ENCODE measurements at places on chromosomes 3 and 15.

GRCh38 chr15:88401996-88402656 lies 65.1 kb downstream of the MRPL46 start:
- no peak for DNase-seq

GRCh38 chr3:66662894-66663293 lies 162.1 kb upstream of the LRIG1 start:
- DNase-seq = no peak

DNA sequence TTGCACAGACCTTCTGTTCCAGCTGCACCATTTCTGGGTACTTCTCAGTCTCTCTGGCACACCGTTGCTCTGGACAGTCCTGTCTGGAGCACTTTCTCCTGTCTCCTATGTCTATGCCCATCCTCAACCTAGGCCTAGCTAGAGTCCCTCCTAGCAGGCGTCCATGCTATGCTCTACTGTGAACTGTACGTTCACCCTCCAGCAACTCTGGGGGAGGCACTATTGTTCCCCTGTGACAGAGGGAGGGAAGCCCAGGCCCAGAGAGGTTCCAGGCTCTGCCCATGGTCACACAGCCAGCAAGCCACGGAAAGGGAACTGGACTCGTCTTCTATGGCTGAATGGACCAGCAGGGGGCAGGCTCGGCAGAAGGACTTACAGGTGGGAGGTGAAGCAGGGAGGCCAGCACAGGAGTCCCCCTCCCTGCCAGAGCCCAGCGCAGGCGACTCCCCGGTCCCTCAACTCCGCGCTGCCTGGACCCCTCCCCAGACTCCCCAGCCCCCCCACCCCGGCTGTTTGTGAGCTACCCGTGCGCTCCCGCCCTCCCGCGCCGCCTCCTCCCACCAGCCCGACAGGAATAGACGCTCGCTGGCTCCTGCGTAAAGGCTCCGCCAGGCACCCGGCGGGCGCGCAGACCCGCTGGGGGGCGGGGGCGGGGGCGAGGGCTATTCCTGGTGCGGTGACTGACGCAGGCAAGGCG lies 1.7 kb upstream of the LINGO1 start:
- DNase-seq = no peak

DNA sequence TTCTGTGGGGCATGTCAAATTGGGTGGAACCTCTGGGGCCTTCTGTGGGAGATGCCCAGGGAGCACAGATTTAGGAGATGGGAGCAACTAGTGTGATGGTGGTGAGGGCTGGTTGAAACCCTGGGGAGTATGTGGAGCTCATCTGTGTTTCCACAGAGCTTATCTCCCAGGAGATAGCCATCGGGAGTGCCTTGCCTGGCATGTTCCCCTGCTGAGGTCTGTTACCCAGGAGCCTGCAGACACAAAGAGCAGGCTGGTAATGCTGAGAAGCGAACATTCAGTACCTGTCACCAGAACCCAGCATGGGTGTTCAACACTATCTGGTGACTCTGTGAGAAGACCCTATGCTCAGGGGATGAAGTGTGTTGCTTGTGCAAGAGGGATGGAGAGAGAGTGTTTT lies 85.0 kb downstream of the CLSTN2 start:
- DNase-seq = no peak

DNA sequence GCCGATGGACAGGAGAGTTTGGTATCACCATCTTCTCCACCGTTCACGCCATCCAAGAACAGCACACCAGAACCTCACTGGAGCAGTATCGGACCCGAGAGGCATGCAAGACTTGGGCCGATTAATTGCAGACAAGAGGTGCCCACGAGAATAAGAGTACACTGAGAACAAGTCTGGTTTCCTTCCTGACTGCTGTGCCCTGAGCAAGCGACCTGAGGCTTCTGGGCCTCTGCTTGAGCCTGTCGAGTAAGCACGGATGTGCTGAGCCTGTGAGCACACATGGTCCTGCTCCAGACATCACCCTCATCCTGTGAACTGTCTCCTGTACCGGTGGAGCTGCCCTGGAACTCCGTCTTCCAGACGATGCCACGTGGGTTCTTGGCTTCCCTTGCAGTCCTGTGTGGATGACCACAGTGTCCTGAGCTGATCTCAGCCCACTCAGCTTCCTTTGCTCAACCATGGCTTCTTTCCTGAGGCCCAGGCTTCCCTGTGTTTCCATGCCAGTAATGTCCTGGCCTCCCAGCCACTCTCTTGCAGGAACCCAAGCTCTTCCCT lies 34.3 kb upstream of the SNRPA1 start:
- DNase-seq = no peak

DNA sequence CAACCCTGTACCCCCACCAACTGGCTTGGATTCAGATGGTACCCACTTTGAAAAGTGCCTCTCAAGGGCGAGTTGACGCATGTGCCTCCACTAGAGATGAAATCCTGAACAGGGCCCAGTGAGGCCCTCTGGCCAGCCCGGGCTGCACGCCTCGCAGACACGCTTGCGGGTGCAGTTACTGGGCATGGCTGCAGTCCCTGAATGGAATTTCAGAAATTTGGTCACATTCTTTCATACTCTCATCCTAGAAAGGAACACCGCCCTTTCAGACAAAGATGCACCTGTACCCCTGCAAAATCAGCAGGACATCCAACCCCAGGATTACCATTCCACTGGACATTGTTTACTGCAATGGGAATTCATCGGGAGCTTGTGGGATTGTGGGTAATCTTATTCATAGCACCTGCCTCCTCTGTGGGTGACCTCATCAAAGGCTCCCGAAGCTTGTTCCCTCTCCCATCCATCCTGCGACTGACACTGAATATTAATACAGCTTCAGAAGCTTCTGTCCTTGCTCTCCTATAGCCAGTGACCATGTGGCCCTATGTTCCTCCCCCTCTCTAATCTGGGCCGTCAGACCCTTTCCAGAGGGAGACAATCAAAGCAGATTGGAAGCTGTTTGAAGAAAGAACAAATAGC lies 42.5 kb upstream of the TPM1 start:
- no peak for DNase-seq

- no peak for DNase-seq
Observed at GRCh38 chr3:179072100-179072438, 460 bp upstream of the ZMAT3 start.

DNA sequence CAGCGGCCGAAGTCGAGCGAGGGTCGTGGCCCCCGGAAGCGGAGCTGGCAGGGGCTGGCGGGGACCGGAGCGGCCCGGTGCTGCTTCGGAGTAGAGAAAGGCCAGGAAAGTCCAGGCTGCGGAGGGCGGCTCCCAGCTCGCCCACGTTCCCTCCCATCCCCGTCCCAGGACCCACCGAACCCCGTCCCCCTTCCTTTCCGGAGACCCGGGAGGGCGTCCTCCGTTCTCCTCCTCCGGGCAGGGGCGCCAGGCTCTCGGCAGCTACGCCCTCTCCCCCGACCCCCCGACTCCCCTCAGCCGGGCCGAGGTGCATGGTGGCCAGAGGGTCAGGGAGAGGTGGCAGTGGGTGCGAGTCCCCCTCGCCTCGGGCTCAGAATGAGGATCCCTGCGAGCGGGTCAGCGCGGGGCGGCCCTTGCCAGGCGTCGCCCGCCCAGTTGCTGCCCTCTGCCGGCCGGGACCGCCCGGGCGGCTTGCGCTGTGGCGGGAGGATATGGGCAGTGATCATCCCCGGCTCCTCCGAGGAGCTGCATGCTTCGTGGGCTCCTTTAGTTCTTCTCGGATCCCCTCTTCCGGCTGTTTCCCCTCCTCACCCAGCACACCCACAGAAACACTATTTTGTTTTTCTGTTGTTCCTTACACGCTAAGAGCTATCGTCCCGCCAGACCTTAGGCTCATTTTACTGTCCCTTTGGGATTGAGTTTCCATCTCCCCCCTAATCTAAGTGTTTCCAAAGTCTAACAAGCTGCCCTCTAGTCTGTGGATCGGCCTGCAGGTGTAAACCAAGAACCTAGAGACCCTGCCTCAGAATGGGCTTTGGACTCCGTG lies 744 bp upstream of the ALDH1A2 start:
- no peak for DNase-seq

DNA sequence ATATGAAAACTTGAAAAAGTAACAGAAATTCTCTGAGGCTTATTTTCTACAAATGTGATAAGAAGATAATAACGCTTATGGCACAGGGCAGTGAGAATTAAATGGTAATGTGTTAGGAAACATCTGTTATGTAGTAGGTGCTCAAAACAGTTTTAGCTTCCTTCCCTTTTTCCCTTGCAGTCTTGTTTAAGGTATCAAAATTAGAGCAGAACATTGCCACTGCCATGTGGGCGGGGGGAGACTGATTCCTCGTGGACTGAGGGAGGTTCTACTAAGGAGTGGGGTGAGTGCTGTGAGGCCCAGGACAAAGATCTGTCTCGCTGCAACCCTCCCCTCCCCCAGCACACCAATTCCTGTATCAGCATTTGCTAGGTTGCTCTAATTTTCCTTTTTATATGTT lies 702.4 kb downstream of the TUSC7 start:
- no peak for DNase-seq

GRCh38 chr3:134471521-134472193 lies 14.1 kb downstream of the ANAPC13 start:
- DNase-seq = no peak

- DNase-seq = no peak
Observed at GRCh38 chr3:102193255-102193654, 241.6 kb upstream of the ZPLD1 start.

GRCh38 chr3:37601832-37602231 lies 259.8 kb upstream of the CTDSPL start:
- no peak for DNase-seq

DNA sequence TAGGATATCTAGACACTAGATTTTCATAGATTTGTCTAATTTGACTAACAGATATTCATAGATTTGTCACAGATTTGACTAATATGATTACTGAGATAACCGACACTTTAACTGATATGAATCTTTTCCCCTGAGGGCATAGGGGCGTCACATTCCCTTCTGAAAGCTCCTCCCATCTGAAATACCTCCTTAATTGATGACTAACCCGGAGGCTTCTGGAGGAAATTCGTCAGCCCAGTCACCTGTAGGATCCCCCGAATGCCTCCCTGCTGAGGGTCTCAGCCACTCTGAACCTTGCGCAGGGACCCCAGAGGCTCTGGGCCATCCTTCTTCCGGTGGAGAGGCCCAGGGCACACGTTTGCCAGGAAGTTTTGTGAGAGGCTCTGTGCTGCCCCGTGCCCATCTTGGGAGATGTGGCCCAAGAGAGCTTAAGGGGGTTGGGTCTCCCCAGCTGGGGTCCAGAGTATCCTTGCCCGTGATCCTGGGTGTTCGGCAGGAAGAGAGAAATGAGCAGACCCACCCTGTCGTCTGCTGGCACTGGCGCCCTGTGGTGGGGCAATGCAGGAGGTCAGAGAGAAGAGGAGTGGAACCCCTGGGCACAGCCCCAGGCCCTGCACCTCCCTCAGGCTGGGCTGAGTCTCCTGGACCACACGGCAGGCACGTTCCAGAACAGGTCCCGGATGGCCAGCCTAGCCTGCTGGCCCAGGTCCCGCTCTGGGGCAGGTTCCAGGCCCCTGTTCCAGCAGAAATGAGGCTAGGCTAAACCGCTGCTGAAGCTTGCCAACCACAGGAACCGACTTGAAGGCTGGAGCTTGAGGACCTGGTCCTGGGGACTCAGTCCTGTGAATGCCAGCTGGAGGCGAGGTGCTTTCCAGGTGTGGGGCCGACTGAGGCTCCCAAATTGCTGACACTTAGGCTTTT lies 1.7 kb downstream of the PLA2G4D start:
- no peak for DNase-seq

GRCh38 chr3:5184499-5184898 lies 3.0 kb upstream of the EDEM1 start:
- no peak for DNase-seq

- no peak for DNase-seq
Observed at GRCh38 chr3:167467848-167468611, 5.8 kb downstream of the SERPINI2 start.

DNA sequence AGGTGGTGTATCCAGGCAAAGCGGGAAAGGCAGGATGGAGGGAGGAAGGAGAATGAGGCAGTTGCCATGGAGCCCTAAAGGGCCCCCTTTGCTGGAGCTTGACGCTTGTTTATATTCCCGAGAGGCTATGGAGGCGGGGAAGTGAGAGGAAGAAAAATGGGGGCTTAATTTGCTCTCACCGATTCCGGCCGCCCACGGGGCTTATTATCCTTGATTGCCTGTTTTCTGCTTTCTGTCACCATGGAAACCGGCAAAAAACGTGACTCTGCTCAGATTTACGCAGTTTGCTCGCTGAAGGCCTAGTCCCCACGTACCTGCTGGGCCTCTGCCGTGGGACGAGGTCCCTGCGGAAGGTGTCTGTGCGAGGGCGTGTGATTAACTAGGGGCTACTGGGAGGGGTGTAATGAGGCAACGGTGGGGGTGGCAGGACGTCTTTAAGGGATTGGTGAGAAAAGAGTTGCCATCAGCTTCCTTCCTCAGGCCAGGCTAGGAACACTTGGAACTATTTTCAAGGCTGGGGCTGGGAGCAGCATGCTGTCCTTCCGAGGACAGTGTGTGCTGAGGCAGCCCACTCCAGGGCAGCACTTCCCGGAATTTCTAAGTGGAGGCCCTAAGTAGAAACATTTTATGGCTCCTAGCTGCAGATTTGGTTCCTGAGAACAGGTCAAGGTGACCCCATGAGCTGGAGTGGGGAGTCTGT lies 110.8 kb upstream of the NDN start:
- no peak for DNase-seq

DNA sequence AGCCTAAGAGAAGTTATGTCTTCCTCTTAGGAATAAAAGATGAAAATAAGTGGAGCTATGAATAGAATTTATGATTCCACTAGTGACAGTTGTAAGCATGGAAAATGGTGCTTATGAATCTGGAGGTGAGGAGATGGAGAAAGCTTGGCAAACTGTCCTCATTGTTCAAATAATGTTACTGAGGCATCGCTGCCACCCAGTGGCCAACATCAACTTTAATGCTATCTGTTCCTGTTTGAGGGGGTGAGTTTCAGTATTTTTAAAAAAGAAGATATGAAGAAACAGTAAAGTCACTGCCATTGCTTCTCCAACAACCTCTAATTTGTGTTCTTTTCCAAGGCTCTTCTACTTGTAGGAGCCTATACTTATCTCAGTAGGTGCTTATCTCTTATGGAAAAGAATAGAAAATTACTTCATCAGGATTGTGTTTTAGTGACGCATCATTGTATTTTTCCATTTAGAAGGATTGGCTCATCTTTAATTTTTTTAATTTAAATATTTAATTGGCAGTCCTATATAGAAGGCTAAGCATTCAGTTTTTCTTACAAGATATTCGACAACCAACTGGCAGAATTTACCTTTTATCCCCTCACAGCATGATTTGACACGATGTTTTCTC lies 260.4 kb upstream of the P2RY1 start:
- DNase-seq = peak; percentile 19

- no peak for DNase-seq
Observed at GRCh38 chr15:32970847-32971246, 223.7 kb downstream of the FMN1 start.
